ENCODE measurements at places on chromosomes 7 and 10.

DNA sequence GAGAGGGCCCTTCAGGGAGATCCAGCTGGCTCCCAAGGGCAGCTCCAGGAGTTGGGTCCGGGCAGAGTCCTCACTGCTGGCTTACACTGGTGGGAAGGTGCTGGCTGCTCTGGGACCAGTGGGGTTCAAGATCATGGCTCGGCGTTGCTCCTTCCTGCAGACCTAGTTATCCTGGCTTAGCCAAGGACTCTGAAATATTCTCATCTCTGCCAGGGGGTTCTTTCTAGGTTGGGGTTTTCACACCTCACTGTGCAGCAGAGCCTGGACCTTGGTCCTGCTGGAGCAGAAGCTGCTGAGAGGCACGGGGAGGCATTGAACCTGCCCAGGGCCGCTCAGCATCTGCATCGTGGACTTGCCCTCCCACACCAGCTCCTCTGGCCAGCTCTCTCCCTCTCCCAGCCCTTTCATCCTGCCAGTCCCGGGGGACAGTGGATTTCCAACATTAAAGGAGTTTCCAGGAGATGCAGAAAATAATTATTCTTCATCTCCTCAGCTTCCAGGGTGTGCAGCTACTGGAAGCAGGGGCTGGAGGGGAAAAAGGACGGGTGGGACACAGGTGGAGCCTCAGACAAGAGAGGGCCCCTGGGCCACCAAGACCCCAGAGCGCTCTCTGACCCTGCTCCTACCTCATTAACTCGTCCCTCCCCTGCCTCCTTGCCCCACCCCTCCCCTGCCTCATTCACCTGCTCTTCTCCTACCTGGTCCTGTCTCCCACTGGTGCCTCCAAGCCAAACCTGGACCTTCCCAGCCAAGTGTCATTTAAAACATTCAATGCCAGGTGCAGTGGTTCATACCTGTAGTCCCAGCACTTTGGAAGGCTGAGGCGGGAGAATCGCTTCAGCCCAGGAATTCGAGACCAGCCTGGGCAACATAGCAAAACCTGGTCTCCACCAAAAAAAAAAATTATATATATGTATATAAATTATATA is 42.5 kb downstream of the JAKMIP3 start:
- no peak for DNase-seq

- DNase-seq: no peak
These were observed 28.7 kb upstream of the SEPHS1 start for GRCh38 chr10:13376746-13377145.

GRCh38 chr7:80133361-80134114 is 1.1 kb upstream of the GNAI1 start:
- DNase-seq: no peak

- no peak for DNase-seq
These were observed 97.7 kb downstream of the WDR37 start for GRCh38 chr10:1153805-1154351.

GRCh38 chr7:13290975-13291374 is 603.5 kb downstream of the ARL4A start:
- DNase-seq: no peak

GRCh38 chr10:97572214-97572989 is at the start of gene ANKRD2:
Gene ANKRD2, plus strand, starts transcription at chr10:97572779. Its CDS starts 10 bp downstream, at chr10:97572789.
- DNase-seq: no peak

- no peak for DNase-seq
These were observed 23.4 kb upstream of the NPS start for GRCh38 chr10:127525686-127526085.

DNA sequence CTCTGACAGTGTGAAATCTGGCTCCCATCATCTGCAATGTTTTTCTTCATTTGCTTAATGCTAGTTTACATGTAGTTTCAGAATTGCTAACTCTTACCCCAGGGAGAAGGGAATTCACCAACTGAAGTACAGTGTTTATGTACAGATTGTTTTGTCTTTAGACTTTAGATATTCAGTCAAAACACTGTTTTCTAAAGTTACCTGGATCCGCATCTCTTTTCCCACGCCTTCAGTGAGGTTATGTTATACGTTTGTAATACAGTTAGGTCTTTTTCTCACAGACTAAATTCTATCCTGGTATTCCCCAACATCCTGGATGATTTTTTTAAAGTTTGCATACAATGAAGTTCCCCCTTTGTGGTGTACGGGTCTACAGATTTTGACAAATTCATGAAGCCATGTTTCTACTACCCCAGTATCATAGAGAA is 3.2 kb upstream of the LYZL1 start:
- no peak for DNase-seq

DNA sequence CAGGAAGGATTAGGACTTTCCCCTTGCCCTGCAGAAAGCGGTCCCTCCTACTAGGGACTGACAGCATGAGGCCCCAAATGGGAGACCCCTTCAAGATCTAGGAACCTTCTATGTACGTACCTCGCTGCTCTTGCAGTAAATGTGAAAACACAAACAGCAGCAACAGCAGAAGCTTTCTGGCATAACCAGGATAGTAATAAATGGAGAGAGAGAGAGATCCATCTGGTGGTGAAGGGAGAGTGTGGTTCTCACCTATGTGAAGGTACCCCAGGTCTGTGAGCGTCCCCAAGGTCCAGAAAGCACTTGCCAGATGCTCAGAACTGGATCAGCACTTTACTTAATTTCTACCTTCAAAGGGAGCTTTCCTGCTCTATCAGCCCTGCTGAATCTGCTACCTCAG is 592.7 kb downstream of the PARD3 start:
- DNase-seq: no peak

DNA sequence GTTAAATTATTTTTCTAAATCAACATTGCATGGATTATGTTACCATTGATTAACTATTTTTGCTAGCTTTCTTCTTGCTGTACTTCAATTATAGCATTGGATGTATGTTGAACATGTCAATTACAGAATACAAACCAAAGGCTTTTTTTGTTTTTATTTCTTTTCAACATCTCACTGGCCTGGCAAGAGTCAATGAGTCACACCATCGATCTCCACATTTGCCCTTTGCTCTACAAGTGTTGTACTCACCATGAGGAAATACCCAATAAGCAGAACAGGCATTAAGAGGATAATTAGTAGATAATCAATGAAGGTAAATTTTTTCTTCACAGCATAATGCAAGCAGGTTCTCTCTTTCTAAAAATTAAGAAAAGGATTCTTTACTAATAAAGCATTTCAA is 23.3 kb downstream of the ANKRD22 start:
- no peak for DNase-seq

GRCh38 chr10:6270951-6271350 is 68.2 kb downstream of the PFKFB3 start:
- DNase-seq: no peak

DNA sequence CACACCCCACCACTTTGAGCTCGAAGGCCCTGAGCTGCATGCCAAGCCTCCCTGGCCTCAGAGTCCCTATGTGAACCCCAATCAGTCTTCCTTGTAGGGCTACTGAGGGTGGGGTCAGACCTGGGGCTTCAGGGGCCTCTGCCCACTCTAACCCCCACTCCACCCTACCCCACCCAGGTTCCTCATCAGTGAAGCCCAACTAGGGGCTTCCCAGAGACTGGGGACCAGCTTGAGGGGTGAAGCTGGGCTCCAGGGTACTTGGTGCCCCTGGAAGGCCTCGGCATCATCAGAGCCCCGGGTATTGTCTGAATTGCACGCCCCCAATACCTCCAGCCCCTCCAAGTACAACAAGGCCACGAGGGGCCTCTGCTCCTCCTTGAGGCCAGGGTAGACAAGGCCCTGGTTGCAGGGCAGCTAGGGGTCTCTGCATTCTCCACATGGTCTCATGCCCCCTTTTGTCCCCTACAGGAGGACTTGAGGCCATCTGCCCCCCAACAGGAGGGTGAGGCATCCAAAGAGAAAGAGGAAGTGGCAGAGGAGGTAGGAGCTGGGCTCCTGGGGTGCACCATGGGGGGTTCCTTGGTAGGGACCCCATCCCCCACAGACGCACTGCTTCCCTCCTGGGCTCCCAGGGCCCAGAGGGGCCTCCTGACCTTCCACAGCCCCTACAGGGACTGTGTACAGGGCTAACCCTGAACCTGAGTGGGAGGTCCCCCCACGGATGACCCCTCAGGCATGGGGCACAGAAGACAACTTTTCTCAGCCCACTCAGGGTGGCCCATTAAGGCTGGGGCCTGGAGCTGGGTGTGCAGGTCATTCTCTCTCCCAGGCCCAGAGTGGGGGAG is 4.0 kb downstream of the SNCG start:
- DNase-seq: no peak

Measured in NCI-H1105 treated with DMSO at 0.1 percent for 48 hours (cell line).